Naive thymus-derived CD4-positive, alpha-beta T cell (primary cell): ENCODE measurements at places on chromosomes 11 and 22.

DNA sequence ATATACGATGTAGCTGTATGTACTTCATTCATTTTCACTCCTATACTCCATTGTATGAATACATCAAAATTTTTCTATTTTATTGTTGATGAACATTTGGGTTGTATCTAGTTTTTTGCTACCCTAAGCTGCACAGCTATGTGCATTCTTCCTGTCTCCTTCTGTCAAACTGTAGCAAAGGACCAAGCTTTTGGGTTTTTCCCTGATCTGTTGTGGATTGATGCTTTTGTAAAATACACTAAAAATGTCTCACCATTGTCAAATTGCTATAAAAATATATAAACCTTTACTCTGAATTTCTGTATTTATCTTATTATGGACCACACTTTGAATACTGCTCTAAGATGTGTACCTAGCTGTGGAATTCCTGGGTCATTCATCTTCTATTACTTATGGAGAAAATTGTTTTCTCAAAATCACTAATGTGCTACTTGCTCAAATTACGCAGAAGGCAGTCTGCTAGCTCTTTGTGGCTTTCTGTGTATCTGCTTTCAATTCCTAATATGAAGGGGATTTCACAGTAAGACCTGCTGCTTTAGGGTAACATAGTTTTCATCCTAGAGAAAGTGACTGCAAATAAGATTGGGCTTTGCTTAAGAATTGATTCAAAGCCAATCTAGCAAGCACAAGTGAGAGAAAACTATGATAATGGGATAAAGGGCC lies 123.4 kb downstream of the CYP2R1 start:
- peak; percentile 53 for DNase-seq

- DNase-seq = no peak
Measured at GRCh38 chr11:86623041-86623621, 49.3 kb downstream of the ME3 start.

GRCh38 chr11:94849839-94850238 lies 81.7 kb downstream of the AMOTL1 start:
- DNase-seq = no peak

DNA sequence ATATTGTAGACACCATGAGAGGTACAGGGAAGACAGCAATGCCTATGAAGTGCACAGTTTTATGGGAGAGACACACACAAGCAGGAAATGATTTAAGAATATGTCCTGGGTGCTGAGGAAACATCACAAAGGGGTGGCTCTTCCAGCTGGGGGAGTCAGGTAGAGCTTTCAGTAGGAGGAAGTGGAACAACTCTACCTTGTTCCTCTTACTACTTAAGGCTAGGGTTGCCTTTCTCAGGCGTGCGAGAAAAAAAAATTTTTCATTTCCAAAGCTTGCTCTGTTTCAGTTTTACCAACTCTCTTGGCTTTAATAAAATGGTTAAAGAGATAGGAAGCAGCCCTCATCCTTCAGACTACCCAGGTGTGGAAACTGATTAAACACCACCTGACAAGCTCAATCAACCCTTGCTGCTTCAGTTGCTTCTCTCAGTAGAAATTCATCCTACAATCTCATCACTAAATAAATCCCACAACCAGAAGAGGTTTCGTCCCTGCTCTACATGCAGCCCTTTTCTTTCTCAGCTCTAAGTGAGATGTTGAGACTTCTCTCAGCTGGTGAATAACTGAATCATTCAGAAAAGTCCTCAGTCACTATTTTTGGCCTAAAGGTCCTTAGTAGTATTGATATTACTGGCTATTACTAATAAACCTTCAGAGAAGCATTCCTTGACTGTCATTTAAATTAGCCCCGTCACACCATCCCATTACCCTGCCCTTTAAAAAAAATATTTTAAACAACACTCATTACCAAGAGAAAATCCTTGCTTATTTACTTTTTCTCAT lies 5.9 kb downstream of the ABTB2 start:
- no peak for DNase-seq

- peak; percentile 27 for DNase-seq
Measured at GRCh38 chr11:297586-298405, 1.5 kb downstream of the IFITM5 start.

- no peak for DNase-seq
Measured at GRCh38 chr22:19448739-19449421, 1.4 kb upstream of the C22orf39 start.

DNA sequence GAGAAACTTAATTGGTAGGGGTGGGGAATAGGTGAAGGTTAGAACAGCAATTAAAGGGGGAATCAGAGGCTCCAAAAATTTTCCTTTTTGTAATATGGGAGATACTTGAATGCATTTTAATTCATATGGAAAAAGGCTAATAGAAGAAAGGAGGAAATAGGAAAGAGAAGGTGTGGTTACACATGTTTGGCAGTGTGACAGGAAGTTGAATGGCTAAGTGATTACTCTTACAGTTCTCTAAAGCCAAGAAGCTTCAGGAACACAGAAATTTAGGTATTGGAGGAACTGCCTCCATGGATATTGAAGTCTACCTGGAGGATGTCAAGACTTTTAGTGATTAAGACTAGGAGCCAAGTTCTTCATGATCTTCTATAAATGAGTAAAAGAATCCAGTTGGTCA lies 6.3 kb downstream of the NXPE2 start:
- no peak for DNase-seq

- DNase-seq = no peak
Measured at GRCh38 chr11:8733852-8734251, 51.3 kb downstream of the RPL27A start.

DNA sequence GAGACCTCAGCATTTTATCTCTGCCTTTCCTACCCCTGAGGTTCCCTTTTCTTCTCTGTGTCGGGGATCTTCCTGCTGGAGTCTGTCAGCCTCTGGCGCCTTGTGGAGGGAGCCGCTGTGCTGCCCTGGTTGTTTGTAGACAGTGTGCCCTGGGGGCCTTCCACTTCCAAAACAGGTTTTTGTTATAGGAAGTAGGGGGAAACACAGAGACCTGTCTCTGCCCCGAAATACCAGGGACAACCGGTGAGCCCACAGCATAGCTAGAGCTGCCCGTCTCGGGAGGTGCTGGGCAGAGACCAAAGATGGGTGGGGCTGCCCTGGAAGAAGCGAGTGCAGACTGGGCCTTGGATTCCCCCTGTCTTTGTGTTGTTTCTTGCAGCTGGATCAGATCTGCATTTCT lies 8.0 kb downstream of the NCAPH2 start:
- no peak for DNase-seq
